ENCODE measurements at places on chromosomes 11 and 22.

- no peak for DNase-seq
Measured at GRCh38 chr11:19984048-19984742, 176.1 kb downstream of the DBX1 start.

- DNase-seq: peak; percentile 30
Measured at GRCh38 chr22:24768537-24769374, 5.8 kb downstream of the PIWIL3 start.

DNA sequence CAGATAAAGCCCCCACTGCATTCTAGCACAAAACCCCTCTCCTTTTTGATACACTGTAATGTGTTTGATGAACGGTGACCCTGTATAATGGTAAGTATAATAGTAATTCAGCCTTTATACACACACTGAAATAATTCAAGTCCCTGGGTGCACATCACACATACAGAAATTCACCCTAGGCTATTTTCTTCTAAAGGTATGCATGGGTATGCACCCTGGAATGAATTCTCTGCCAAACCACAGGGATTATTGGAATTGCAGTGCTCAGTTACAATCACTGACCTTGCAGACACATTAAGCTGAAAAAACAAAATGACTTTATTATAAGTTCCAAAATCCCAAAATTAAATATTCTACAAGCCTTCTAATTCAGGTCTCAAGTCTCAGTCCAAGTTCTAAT, 245.9 kb upstream of the FAT3 start:
- DNase-seq: no peak

- peak; percentile 80 for DNase-seq
Measured at GRCh38 chr22:50190182-50190940, 4.6 kb downstream of the TRABD start.

- no peak for DNase-seq
Measured at GRCh38 chr11:36741515-36741914, 143.5 kb upstream of the RAG2 start.

- DNase-seq: no peak
Measured at GRCh38 chr11:975827-976226, 50.2 kb downstream of the AP2A2 start.

DNA sequence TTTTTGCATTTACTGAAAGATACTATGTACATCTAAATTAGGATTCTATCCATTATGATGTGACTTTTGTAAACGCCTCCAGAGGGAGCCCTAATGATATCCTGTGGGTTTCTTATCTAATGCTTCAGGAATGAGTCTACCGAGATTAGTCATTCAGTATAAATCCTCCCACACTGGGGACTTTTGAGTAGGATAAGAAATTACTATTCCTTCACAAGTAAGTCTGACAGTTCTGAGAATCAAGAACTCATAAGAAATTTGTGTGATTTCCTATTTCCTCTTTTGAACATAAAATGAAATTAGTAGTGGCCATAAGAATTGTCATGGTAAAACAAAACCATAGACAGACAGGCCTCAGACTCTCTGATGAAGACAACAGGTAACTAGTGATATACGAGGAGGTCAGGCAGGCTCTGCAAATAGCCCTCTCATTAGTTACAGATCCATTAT, 10.0 kb upstream of the OR5M1 start:
- no peak for DNase-seq

GRCh38 chr11:8800520-8801110, 110.4 kb upstream of the AKIP1 start:
- no peak for DNase-seq

DNA sequence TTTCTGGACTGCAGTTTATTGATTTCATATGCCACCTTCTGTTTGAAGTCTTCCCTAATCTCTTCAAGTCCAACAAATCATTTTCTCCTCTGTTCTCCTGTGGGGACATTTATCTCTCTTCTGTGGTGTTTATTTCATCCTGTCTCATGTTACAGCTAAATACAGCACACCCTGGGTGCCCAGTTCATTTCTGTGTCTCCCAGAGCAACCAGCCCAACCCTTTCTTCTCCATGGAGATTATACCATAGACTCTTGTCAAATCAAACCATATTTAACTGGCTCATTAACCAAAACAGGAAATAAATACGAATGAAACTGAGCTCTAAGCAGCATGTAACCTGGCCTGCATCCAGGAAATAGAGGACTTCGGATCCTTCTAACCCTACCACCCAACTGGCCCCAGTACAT, at the start of gene MS4A8:
Gene MS4A8 (plus strand): TSS at position 329 of the 408 bp plus-strand sequence. CDS start 1,249 bp downstream, outside the sequence.
- no peak for DNase-seq

- peak; percentile 30 for DNase-seq
Measured at GRCh38 chr22:45254789-45255278, 14.1 kb upstream of the KIAA0930 start.

DNA sequence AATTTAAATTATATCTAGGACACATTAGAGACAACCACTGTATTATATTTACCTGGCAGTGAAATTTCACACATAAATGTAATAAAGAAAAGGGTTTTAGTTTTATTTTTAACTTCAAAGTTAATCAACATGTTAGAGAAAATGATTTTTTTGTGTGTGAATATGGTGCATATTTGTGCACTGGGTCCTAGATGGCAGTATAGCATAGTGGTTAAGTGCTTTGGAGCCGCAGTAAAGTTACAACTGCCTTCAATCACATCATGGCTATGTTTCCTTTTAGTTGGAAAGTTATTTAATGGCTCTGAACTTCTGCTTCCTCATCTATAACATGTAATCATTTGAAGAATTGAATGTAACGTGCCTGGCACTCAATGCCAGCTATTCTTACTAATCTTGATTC, 108.9 kb upstream of the DDI1 start:
- DNase-seq: no peak

GRCh38 chr11:76658651-76659650, 11.6 kb downstream of the LRRC32 start:
- DNase-seq: no peak

DNA sequence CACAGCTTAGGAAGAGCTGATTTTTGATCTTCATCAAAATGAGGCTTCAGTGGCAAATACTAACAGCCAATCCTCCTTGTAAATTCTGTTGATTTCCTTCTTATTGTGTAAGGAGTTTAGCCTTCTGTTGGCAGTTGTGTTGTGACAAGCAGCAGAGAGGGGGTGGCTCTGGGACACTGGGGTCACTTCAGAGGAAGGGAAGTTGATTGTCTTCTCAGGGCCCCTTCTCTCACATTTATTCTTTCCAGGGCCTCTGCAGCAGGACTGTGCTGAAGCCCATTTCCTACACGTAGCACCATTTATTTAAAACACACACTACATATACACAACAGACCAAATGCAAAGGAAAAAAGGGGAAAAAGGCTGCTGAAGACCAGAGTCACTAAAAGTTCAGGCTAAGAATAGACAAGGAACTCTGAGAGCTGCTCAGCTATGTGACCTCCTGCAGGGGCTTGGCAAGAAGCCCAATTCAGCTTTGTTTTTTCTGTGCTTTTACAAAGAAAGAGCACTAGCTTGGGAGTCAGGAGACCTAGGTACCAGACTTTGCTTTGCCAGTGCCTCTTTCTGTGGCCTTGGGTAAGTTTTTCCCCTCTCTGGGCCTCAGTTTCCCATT, 28.3 kb upstream of the UPB1 start:
- DNase-seq: no peak

GRCh38 chr11:114211444-114212121, 84.6 kb upstream of the NNMT start:
- no peak for DNase-seq

- DNase-seq: no peak
Measured at GRCh38 chr11:57279116-57279515, 42.1 kb upstream of the APLNR start.
